ENCODE measurements at places on chromosomes 16 and 17. TPM values are rescaled to one million over a fixed set of nuclear protein-coding genes. Genes with fewer than 3 reads are reported as not detected.
A peak's percentile ranks its signal among the peaks of the same experiment; 100 is the strongest.

DNA sequence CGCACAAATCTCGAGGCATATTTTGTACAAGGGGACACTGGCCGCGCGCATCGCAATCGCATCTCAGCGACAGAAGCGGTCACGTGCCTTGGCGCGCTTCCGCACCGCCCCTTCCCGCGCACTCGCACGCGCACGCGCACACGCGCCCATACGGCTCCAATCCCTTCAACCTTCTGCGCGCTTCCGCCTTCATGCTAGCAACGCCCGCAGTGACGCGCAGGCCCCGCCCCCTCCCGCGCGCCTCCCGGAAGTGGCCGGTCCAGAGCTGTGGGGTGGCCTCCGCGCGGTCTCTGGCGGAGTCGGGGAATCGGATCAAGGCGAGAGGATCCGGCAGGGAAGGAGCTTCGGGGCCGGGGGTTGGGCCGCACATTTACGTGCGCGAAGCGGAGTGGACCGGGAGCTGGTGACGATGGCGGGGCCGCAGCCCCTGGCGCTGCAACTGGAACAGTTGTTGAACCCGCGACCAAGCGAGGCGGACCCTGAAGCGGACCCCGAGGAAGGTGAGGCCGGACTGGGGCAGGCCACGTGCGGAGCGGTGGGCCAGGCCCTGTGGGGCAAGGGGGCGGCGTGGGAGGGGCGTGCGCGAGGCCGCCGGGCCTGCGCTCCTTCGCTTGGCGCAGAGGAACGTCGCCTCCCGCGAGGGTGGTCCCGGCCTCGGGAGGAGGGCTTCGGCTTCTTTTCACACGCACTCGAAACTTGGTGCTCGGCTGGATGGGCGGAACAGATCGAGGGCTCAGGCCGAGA is at the start of gene AATF:
Gene AATF, plus strand, starts transcription at position 238 of the 744 bp plus-strand sequence. Its CDS starts 172 bp downstream, at position 410.
- H3K27ac ChIP-seq = peak within 1 kb of the TSS; percentile 78
- peaks cover 37% of the 10 kb centered on the region for H3K27me3 ChIP-seq
- peak; percentile 94 for DNase-seq
- peak within 1 kb of the TSS; percentile 55 for H3K4me3 ChIP-seq
- H3K36me3 ChIP-seq = peaks cover 10% of the 10 kb centered on the region

DNA sequence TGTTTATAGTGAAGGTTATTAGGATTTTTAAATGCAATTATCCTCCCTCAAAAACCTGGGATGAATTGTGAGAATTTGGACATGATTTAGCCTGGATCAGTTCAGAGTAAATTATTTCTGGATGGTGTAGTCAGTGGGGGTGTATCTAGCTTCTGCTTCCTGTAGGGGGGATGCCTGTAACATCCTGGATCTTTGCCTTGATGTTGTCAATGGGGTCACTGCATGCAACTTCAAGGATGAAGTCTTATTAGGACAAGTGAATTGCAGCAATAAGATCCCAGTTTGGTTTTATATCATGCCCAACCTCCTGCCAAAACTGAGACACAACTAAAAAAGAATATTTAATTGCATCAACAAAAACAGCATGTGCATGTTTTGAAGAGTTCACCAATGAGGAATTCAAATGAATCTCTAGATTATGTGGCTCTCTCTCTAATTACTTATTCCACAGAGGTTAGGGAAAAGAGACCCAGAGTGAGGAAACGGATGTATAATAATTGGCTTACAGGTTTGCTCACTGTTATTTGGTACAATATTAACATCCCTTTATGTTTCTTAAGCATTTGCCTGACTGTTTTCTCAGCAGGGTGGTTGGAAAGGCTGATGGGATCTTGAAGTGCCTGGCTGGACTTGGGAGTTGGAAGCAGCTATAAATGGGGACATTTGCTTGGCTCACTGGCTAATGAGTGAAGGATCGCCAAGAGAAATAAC is 159.8 kb downstream of the HS3ST3B1 start:
- H3K4me1 ChIP-seq = peaks cover 5% of the 10 kb centered on the region
- no peaks in the 10 kb centered on the region for H3K27me3 ChIP-seq
- no peak for DNase-seq
- no peaks in the 10 kb centered on the region for H3K36me3 ChIP-seq
- no peak overlapping the region for H3K27ac ChIP-seq
- H3K4me3 ChIP-seq = no peak overlapping the region

DNA sequence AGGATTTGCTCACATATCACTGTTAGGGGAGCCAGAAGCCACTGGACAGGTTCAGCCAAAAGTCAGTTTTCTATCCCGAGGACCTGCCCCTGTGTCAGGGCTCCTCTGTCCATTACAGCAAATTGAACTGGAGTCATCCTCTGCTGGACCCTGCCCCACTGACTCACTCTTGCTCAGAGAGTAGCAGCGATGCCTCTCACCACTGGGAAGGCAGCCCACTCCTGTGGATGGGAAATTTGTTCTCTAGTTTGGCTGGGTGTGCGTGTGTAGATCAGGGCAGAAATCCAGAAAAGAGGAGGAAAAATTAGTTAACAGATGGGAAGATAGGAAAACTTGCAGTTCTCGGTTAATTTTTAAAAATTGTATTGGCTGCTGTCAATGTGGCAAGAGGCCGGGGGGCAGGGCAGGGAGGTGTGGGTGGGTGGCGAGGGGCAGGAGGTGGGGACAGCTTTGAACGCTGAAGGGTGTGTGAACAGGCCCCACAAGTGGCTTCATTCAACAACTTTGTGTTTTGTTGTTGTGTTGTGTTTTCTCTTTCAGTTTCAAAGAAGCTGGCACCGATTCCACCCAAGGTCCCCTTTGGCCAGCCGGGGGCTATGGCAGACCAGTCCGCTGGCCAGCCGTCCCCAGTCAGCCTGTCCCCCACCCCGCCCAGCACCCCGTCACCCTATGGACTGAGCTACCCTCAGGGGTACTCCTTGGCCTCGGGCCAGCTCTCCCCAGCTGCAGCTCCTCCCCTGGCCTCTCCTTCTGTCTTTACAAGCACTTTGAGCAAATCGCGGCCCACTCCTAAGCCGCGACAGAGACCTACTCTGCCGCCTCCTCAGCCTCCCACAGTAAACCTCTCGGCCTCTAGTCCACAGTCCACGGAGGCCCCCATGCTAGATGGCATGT is 33.6 kb downstream of the ELAC2 start:
- no peak overlapping the region for H3K27ac ChIP-seq
- peaks cover 4% of the 10 kb centered on the region for H3K4me1 ChIP-seq
- H3K27me3 ChIP-seq = no peaks in the 10 kb centered on the region
- DNase-seq = peak; percentile 96

DNA sequence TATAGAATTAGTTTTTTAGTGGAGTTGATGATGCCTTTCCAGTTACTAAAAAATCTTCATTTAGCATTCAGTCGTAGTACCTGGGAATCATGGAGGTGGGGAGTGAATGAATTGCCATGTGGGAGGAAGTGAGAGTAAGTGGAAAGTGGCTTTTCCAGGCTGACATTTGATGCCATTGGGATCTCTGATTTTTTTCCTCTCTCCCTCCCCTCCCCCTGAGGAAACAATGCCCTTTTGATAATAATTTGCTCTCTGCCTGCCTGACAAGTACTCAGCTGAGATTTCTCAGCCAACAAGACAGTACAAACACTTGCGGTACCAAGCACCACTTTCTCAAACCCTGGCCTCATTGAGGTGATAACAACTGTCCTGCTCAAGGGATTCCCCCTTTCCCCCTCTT is 2.2 kb downstream of the UBE2Z start:
- DNase-seq = no peak
- H3K4me3 ChIP-seq = no peak overlapping the region
- H3K36me3 ChIP-seq = peaks cover 28% of the 10 kb centered on the region
- H3K27ac ChIP-seq = no peak overlapping the region

DNA sequence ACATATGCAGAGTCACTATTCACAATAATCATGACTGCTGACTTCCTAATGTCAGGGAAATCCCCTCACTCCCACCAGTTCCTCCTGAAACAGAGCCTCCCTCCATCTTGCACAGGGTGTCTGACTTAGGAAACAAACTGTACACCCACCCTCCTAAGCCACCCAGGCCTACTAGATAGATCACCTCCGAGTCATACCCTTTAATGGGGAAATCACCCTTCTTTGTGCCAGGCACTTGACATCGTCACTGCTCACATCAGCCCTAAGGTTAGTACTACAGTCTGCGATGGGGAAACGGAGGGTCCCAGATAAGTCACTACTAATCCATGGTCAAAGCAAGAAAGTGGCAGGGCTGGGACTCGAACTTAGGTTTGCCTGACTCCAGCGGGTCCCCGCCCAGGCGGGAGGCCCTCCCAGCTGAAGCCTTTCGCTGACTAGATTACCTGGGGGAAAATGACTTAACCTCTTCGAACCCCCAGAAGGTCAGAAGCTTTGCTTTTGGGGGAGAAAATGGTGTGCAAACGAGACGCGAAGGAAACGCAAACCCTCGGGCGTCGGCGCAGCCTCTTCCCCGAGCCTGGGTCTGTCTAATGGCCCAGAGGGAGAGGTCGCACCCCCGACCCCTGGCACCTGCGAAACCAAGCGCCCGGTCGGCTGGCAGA is 3.4 kb upstream of the MLLT6 start:
- peak overlapping the region; percentile 61 for H3K27ac ChIP-seq
- no peaks in the 10 kb centered on the region for H3K36me3 ChIP-seq
- DNase-seq = peak; percentile 71

- H3K27me3 ChIP-seq = no peaks in the 10 kb centered on the region
- no peak for DNase-seq
- H3K4me1 ChIP-seq = no peaks in the 10 kb centered on the region
Measured at GRCh38 chr17:57839571-57839923, 10.3 kb downstream of the MRPS23 start.

GRCh38 chr17:37051833-37052232 is 103.1 kb downstream of the AATF start:
- no peaks in the 10 kb centered on the region for H3K4me1 ChIP-seq
- H3K27me3 ChIP-seq = no peaks in the 10 kb centered on the region
- H3K27ac ChIP-seq = no peak overlapping the region
- no peak overlapping the region for H3K4me3 ChIP-seq

- H3K27me3 ChIP-seq = no peaks in the 10 kb centered on the region
- H3K4me1 ChIP-seq = no peaks in the 10 kb centered on the region
- no peak overlapping the region for H3K4me3 ChIP-seq
Measured at GRCh38 chr16:58958749-58959148, 224.6 kb upstream of the GOT2 start.

GRCh38 chr17:31469959-31470358 is 78.5 kb downstream of the RAB11FIP4 start:
- no peak for DNase-seq
- H3K4me1 ChIP-seq = no peaks in the 10 kb centered on the region
- H3K4me3 ChIP-seq = no peak overlapping the region

DNA sequence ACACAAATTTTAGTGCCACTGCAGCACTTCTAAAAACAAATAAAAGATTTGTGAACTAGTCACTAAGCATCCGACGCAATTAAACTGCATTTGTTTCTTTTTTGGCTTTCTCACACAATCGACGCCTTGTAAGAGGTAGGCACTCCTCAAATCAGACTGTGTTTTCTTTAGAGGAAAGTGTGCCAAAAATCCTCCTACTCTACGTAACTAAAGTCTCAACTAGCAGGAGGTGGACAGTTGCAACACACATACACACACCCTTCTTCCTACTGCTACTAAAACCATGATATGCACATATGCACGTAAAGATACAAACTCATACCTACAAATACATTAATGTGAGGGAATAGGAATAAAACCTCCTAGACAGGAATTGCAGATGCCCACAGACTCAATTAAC is 844.7 kb upstream of the SOX9 start:
- no peak for DNase-seq
- H3K27ac ChIP-seq = no peak overlapping the region
- H3K4me3 ChIP-seq = no peak overlapping the region
- H3K4me1 ChIP-seq = no peaks in the 10 kb centered on the region
- H3K27me3 ChIP-seq = no peaks in the 10 kb centered on the region
- no peaks in the 10 kb centered on the region for H3K36me3 ChIP-seq

DNA sequence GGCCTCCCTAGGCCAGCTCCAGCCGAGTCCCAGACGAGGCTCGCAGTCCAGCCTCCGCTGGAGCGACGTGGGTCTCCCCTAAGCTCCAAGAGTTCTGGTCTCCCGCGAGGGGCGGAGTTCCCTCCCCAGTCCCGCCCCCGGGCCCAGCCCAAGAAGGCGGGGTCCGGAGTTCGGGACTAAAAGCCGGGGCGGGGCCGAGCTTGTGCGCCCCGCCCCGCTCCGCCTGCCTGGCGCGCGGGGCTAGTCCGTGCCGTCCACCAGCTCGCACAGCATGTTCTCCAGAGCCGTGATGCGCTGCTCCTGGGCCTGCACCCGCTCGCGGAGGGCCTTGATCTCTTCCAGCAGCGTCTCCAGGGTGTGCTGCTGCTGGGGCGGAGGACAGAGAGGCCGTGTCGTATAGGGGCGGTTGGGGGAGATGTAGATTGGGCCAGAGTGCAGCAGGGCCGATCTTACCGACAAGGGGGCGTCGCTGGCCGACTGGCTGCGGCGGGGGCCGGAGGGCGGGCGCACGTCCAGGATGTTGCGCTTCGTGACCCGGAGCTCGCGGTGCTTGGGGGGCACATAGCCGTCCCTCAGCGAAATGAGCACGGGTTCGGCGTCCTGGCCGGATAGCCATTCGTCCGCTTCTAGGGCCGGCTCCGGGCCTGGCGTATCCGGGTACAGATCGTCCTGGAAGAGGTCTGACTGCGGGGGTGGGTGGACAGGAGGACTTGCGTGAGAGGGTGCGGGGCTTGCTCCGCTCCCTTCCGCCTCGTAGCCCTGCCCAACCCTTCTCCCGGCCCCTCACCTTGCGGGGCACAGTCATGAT is 7.0 kb downstream of the CORO6 start:
- H3K4me3 ChIP-seq = no peak overlapping the region
- H3K27me3 ChIP-seq = no peaks in the 10 kb centered on the region
- peak; percentile 55 for DNase-seq

GRCh38 chr17:57782062-57782490 is 37.0 kb upstream of the CCDC182 start:
- no peaks in the 10 kb centered on the region for H3K36me3 ChIP-seq
- H3K27ac ChIP-seq = no peak overlapping the region
- peaks cover 48% of the 10 kb centered on the region for H3K27me3 ChIP-seq
- DNase-seq = no peak
- peaks cover 2% of the 10 kb centered on the region for H3K4me1 ChIP-seq
- no peak overlapping the region for H3K4me3 ChIP-seq

DNA sequence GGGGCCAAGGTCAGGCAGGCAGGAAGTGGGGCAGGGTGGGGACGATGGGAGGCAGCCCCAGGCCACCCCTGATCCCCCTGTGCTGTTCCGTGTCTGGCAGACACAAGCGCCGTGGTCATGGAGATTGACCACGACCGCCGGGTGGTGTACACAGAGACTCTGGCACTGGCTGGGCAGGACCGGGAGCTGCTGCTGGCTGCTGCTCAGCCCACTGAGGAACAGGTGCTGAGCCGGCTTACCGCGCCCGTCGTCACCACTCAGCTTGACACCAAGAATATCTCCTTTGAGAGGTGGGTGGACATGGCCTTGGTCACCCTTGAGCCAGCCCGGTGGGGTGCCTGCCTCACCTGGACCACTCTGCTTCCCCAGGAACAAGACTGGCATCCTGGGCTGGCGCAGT is 13.7 kb downstream of the CORO6 start:
- H3K27ac ChIP-seq = no peak overlapping the region
- H3K27me3 ChIP-seq = no peaks in the 10 kb centered on the region
- peaks cover 2% of the 10 kb centered on the region for H3K36me3 ChIP-seq
- H3K4me3 ChIP-seq = no peak overlapping the region
- DNase-seq = no peak

The PRSS22 gene
- not detected for total RNA-seq

The HS3ST4 gene
- not detected for total RNA-seq

The ACD gene
- total RNA-seq = 15.6 TPM

The WNT9B gene
- total RNA-seq = not detected

The SMG6 gene
- total RNA-seq = 18.9 TPM
